Glutamatergic neuron (in vitro differentiated cells): ENCODE measurements at places on chromosomes 6 and 20. TPM values are rescaled to one million over a fixed set of nuclear protein-coding genes. Genes with fewer than 3 reads are reported as not detected.

KCNK16 gene
- total RNA-seq: not detected

RGL2 gene
- 61.3 TPM for total RNA-seq

ATP5F1E gene
- 53.5 TPM for total RNA-seq

EDN1 gene
- 0.54 TPM for total RNA-seq

EYA4 gene
- total RNA-seq: not detected

CLVS2 gene
- 18.6 TPM for total RNA-seq

AIF1 gene
- total RNA-seq: not detected

RRAGD gene
- total RNA-seq: 14.7 TPM

OR5V1 gene
- not detected for total RNA-seq

ULBP1 gene
- 9.3 TPM for total RNA-seq

DSP gene
- 8.9 TPM for total RNA-seq
